ENCODE measurements at places on chromosomes 5 and 9. TPM values are rescaled to one million over a fixed set of nuclear protein-coding genes. Genes with fewer than 3 reads are reported as not detected.

GOLPH3 gene
- total RNA-seq, result 76.5 TPM

NDST1 gene
- 106 TPM for total RNA-seq

FBXL7 gene
- total RNA-seq, result 37.2 TPM

WDR38 gene
- total RNA-seq, result 0.94 TPM

DNA sequence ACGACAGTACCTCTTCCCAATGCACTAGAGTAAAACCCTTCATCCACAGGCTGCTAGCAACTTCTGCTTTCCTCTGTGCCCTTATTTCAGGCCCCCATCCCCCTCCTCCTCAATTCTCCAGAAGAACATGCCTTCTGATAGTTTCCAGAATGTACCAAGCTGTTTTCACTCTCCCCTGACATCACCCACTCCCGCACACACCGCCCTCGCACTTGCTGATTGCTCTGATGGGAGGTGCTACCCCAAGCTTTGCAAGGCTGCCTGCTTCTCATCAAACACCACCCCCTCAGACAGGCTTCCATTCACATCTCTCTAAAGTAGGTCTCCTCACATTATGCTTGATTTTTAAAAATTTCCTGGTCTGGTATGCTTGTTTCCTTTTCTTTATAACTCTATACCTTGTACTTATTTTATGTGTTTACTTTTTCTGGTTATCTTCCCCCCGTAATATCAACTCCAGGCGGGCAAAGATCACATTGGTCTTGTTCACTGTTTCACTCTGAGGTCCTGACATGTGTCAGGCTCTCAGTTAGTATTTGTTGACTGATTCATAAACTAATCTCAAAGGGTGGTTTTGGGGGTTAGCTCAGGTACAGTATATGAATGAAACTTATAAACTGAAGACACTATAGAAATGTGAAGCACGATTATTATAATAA, 91.0 kb upstream of the C9orf72 start:
- H3K27ac ChIP-seq, result no peak overlapping the region
- H3K4me1 ChIP-seq, result no peaks in the 10 kb centered on the region
- no peak for DNase-seq
- no peaks in the 10 kb centered on the region for H3K27me3 ChIP-seq
- no peaks in the 10 kb centered on the region for H3K36me3 ChIP-seq

GRCh38 chr5:142356349-142356715, 31.5 kb upstream of the SPRY4 start:
- DNase-seq, result no peak
- no peaks in the 10 kb centered on the region for H3K27me3 ChIP-seq
- H3K27ac ChIP-seq, result peak overlapping the region; percentile 95
- peaks cover 2% of the 10 kb centered on the region for H3K4me1 ChIP-seq

GRCh38 chr5:41656597-41656996, 146.2 kb upstream of the PLCXD3 start:
- no peaks in the 10 kb centered on the region for H3K4me1 ChIP-seq
- DNase-seq, result no peak
- H3K27ac ChIP-seq, result no peak overlapping the region

DNA sequence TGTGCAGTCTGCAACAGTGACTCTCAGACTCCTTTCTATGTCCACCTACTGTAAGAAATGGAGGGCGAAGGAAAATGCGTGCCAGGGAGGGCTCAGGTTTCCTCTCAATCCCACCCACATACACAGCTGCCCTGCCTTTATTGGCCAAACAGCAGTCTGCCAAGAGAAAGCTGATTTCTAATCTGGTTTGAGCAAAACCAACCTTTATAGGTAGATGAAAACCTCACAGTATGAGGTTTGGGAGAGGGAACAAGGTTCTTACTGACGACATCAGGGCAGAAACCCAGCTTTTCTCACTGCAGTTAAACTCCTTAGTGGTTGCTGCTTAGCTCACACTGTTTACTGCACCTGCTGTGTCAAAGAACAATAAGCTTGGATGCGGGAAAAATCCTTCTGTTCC, 152.3 kb upstream of the KLF9 start:
- no peaks in the 10 kb centered on the region for H3K4me1 ChIP-seq
- no peaks in the 10 kb centered on the region for H3K27me3 ChIP-seq
- H3K27ac ChIP-seq, result no peak overlapping the region
- H3K36me3 ChIP-seq, result no peaks in the 10 kb centered on the region

DNA sequence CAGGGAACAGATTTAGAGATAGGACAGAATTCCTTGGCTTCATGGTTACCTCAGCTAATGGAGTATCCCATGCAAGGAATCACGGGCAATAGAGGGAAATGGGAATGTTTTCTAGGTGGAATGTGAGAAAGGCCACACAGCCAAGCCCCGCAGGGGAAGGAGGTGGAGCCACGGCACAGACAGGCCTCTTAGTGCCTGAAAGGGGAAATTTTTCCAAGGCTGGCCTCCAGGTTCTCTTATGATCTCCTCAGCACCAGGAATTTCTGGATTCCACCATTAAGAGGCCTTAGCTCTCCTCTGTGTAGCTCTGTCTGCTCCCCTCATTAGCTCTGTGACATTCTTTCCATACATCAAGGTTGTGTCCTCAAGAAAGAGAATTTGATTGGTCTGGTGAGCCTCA, 124.7 kb downstream of the GALNT10 start:
- DNase-seq, result no peak
- H3K27me3 ChIP-seq, result no peaks in the 10 kb centered on the region
- H3K27ac ChIP-seq, result no peak overlapping the region
- peaks cover 11% of the 10 kb centered on the region for H3K4me1 ChIP-seq

GRCh38 chr9:87333802-87334201, 163.9 kb upstream of the DAPK1 start:
- H3K27me3 ChIP-seq, result no peaks in the 10 kb centered on the region
- DNase-seq, result no peak
- no peaks in the 10 kb centered on the region for H3K36me3 ChIP-seq
- no peak overlapping the region for H3K4me3 ChIP-seq
- no peaks in the 10 kb centered on the region for H3K4me1 ChIP-seq

ROR2 gene
- total RNA-seq, result 24.2 TPM

TOR1A gene
- total RNA-seq, result 23.5 TPM

GRCh38 chr5:40735609-40736008, 20.2 kb downstream of the TTC33 start:
- H3K4me3 ChIP-seq, result no peak overlapping the region
- H3K36me3 ChIP-seq, result no peaks in the 10 kb centered on the region
- no peaks in the 10 kb centered on the region for H3K27me3 ChIP-seq
- peaks cover 4% of the 10 kb centered on the region for H3K4me1 ChIP-seq

- no peak for DNase-seq
- no peak overlapping the region for H3K27ac ChIP-seq
- no peaks in the 10 kb centered on the region for H3K4me1 ChIP-seq
Observed at GRCh38 chr5:99088309-99088708, 159.5 kb upstream of the CHD1 start.

DNA sequence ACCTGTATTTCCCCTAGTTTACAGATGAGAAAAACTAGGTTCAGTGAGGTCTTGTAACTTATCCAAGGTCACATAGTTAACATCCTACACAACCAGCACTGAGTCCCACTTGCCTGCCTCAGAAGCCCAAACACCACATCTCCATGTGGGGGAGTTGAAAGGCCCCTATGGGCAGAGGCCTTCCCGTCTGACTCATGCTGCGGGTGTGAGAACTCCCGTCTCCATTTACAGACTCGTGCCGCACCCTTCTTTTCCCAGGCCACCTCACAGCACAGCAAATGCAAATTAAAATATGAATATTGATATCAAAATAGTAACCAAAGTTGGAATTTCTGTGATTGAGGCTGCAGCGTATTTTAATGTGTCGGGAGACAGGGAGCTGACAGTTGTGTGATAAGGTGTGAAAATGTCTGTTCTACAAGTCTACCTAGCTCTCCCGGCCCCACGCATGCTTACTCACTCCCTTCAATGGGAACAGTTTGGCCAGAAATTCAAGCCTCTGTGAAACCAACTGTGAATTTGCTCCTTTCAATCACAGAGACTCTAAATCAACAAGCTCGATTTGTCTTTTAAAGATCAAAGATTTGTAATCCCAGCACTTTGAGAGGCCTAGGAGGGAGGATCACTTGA, 90.1 kb downstream of the CRB2 start:
- no peak overlapping the region for H3K4me3 ChIP-seq
- no peak overlapping the region for H3K27ac ChIP-seq
- DNase-seq, result no peak
- H3K27me3 ChIP-seq, result no peaks in the 10 kb centered on the region
- H3K36me3 ChIP-seq, result no peaks in the 10 kb centered on the region

- no peak for DNase-seq
- no peak overlapping the region for H3K27ac ChIP-seq
- peaks cover 1% of the 10 kb centered on the region for H3K4me1 ChIP-seq
- no peaks in the 10 kb centered on the region for H3K27me3 ChIP-seq
- H3K36me3 ChIP-seq, result no peaks in the 10 kb centered on the region
- no peak overlapping the region for H3K4me3 ChIP-seq
Observed at GRCh38 chr5:106314221-106314824, 1356.4 kb downstream of the EFNA5 start.

DNA sequence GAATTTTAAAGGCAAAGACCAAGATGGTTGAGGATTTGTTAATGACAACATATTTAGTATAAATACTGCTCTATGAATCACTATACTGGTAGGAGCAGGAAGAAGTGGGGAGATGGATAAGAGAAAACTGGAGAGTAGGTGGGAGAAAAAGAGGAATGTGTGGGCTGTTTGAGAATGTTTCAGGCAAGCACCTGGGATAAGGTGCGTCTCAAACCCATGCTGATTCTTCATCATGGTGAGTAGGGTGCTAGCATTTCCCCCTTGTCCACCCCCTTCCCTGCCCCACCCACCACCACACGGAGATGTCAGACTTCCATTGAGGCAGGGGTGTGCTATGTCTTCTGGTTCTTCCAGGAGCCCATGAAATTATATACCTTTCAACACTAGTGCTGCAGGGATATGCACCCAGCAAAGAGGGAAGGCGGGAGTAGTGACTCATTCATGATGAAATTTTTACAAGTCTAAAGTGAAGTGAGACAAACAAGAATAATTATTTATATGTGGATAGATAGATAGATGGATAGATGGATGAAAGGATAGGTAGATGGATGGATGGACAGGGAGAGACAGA, 54.3 kb downstream of the MTX3 start:
- H3K27me3 ChIP-seq, result no peaks in the 10 kb centered on the region
- no peaks in the 10 kb centered on the region for H3K36me3 ChIP-seq
- no peak overlapping the region for H3K27ac ChIP-seq
- H3K4me3 ChIP-seq, result no peak overlapping the region
- H3K4me1 ChIP-seq, result peaks cover 6% of the 10 kb centered on the region
- DNase-seq, result no peak

- H3K4me3 ChIP-seq, result no peak overlapping the region
- H3K4me1 ChIP-seq, result peaks cover 2% of the 10 kb centered on the region
- no peak overlapping the region for H3K27ac ChIP-seq
- no peak for DNase-seq
- H3K36me3 ChIP-seq, result no peaks in the 10 kb centered on the region
- H3K27me3 ChIP-seq, result no peaks in the 10 kb centered on the region
Observed at GRCh38 chr5:176742246-176743105, 67.9 kb upstream of the UNC5A start.

DNA sequence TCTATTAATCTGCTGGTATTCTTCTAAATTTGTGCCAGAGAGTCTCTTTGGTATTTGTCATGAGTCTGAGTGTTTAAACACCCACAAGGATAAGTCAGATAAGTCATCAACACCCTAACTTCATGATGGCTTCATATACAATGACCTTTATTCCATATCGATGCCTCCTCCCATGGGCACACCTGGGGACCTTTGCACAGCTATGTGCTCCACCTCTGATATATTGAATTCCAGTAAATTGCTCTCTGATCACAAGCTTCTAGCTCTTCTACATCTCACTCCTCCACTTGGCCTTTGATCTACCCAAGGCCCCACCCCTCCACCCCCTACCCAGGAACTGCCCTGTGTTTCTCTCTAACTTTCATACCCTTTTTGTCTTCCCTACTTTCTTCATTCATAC, 102.7 kb upstream of the MIER3 start:
- H3K27ac ChIP-seq, result no peak overlapping the region
- no peak for DNase-seq
- H3K4me1 ChIP-seq, result no peaks in the 10 kb centered on the region

- peaks cover 7% of the 10 kb centered on the region for H3K4me1 ChIP-seq
- H3K27ac ChIP-seq, result peak overlapping the region; percentile 71
- peak; percentile 86 for DNase-seq
- H3K4me3 ChIP-seq, result no peak overlapping the region
- H3K27me3 ChIP-seq, result no peaks in the 10 kb centered on the region
Observed at GRCh38 chr5:40904205-40904993, 4.9 kb upstream of the C7 start.

GRCh38 chr5:158953929-158954534, 145.7 kb downstream of the EBF1 start:
- no peak overlapping the region for H3K27ac ChIP-seq
- no peaks in the 10 kb centered on the region for H3K4me1 ChIP-seq
- no peak for DNase-seq
- no peaks in the 10 kb centered on the region for H3K27me3 ChIP-seq
- H3K36me3 ChIP-seq, result no peaks in the 10 kb centered on the region

ANKRD18A gene
- total RNA-seq, result 0.50 TPM

DNA sequence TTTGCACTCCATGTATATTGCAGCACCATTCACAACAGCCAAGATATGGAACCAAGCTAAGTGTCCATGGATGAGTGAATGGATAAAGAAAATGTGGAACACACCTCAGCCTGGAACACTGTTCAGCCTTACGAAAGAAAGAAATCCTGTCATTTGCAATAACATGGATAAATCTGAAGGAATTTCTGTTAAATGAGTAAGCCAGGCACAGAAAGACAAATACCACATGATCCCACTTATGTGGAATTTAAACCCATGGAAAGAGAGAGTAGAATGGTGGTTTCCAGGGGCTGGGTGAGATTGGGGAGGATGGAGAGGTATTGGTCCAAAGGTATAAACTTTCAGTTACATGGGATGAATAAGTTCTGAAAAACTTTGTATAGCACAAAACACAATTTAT, 228.9 kb upstream of the CD180 start:
- DNase-seq, result no peak
- no peak overlapping the region for H3K27ac ChIP-seq
- no peak overlapping the region for H3K4me3 ChIP-seq
- no peaks in the 10 kb centered on the region for H3K27me3 ChIP-seq
- no peaks in the 10 kb centered on the region for H3K36me3 ChIP-seq

DNA sequence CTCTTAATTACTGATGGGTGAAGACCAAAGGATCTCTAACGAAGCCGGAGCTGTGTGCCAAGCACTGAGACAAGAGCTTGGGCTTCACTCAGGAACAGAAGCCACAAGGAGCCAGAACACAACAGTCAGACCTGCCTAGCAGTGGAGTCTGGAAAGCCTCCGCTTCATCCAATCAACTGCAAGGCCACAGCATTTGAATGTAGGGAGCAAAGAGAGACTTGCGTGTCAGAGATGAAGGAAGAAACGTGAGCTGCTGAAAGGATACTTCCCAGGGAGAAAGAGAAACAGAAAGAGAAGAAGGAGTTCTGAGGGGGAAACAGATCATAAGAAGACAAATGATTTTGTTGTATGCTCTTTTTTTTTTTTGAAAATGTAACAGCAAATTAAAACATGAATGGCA, 43.5 kb downstream of the DDX31 start:
- no peak overlapping the region for H3K27ac ChIP-seq
- H3K36me3 ChIP-seq, result peaks cover 4% of the 10 kb centered on the region
- no peak overlapping the region for H3K4me3 ChIP-seq
- no peaks in the 10 kb centered on the region for H3K27me3 ChIP-seq
- DNase-seq, result no peak

TMEM232 gene
- 2.3 TPM for total RNA-seq

GRCh38 chr9:13898957-13899356, 415.0 kb downstream of the NFIB start:
- no peak overlapping the region for H3K27ac ChIP-seq
- no peak for DNase-seq
- H3K27me3 ChIP-seq, result no peaks in the 10 kb centered on the region
- peaks cover 2% of the 10 kb centered on the region for H3K4me1 ChIP-seq

- H3K4me3 ChIP-seq, result no peak overlapping the region
- H3K36me3 ChIP-seq, result no peaks in the 10 kb centered on the region
- no peak overlapping the region for H3K27ac ChIP-seq
- H3K27me3 ChIP-seq, result no peaks in the 10 kb centered on the region
Observed at GRCh38 chr9:94936419-94936818, 209.9 kb downstream of the AOPEP start.

Data from ovary (tissue), 10 donors.